GM12878 (cell line): ENCODE measurements at places on chromosomes 2 and 18.
A peak's percentile ranks its signal among the peaks of the same experiment; 100 is the strongest.

DNA sequence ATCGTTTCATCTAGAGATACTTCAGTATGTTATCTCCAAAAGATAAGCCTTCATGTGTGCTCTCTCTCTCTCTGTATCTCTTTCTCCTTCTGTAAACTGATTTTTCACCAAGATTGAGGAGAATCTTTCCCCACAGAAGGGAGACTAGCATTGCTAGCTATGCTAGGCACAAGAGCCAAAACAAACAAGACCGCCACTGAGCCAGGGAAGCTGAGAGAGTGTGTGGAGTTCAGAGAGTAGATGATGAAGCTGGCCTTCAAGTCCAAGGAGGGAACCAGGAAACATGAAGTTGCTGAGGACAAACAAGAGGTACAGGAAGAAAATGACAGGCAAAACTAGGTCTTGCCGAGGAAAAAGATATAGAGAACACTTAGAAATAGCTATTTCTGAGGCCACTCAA lies 23.4 kb downstream of the DAPL1 start:
- DNase-seq: no peak

- DNase-seq: no peak
Observed at GRCh38 chr2:149894226-149894625, 306.7 kb upstream of the MMADHC start.

DNA sequence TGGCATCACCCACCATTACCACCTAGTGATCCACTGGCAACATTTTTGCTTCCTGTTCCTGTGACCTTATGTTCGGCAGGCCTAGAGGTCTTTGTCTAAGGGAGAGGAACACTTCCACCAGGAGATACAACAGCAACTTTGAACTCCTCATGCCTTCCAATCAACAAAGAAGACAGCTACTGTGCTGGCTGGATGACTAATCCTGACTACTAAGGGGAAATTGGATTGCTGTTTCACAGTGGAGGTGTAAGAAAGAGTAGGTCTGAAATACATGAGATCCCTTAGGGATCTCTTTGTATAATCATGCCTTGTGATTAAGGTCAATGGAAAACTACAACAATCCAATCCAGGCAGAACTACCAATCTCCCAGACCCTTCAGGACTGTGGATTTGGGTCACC lies 45.2 kb downstream of the EIF2AK3 start:
- no peak for DNase-seq

DNA sequence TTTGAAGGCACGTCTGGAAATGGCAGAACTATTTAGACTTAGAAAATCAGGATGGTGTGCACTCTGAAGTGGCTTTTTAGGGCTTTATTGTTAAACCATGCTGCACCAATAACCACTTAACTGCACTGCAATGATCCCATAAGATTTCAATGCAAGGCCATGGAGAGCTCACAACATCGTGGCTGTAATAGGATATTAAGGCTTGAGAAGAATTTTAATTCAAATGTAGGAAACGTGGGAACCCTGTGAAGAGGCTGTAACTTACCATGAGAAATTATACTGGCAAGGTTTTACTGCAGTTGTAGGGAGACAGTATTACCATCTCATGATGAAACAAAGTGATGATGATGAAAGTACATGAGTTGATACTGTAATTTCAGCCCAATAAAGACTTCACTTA lies 242.5 kb downstream of the AFF3 start:
- no peak for DNase-seq

DNA sequence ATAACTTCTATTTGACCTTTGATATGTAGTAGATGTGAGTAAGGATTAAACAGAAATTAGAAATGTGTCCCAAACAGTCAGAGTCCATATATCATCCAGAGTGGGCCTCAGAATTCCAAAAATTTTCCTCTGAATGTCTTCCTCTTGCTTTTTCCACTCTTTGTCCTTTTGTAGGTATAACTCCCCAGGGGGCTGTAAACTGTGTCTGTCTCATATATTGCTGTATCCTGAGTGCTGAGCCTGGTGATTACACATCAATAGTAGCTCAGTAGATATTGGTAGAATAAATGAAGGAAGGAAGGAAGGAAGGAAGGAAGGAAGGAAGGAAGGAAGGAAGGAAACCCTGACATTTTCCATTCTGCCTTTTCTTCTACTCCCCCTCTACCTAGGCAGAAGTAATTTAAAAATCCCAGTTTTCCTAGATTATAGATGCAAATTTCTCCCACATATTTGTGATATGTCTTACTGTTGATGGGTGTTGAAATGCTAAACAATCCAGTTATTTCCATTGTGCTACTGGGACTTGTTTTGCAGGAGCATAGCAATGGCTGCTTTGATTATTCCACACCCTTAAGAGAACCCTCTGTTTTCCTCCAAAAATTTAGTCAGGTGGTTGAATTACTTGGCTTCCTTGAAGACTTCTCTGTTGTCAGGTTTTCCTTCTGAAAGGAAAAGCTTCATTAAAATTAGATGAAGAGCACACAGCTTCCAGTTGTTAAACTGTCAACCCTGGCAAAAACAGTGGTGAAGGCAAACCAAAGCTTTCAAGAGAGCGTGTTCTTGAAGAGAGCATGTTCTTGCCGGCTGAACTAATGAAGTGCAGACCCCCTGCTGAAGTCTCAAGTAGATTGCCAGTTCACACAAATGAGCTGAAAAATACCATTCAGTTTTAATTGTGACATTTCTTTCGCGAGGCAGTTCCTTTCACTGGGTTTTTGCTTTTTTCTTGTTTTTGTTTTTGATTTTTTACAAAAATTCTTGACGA lies 147.8 kb downstream of the KCNE4 start:
- no peak for DNase-seq

DNA sequence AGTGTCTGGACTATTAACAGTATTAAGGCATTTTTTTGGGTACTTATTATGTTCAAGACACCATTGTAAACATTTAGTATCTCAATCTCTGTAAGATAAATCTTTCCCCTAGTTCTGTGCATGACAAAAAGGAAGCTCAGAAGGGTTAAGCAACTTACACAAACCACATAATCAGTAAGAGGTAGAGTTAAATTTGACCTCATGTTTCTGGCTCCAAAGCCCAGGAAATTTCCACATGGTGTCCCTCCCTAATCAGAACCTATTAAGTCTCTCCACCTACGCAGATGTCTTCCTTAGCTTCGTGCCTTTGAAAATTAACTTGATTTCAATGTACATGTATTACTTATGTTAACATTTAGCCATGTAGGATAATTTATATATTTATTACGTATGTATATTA lies 2.0 kb downstream of the MFSD6 start:
- no peak for DNase-seq

DNA sequence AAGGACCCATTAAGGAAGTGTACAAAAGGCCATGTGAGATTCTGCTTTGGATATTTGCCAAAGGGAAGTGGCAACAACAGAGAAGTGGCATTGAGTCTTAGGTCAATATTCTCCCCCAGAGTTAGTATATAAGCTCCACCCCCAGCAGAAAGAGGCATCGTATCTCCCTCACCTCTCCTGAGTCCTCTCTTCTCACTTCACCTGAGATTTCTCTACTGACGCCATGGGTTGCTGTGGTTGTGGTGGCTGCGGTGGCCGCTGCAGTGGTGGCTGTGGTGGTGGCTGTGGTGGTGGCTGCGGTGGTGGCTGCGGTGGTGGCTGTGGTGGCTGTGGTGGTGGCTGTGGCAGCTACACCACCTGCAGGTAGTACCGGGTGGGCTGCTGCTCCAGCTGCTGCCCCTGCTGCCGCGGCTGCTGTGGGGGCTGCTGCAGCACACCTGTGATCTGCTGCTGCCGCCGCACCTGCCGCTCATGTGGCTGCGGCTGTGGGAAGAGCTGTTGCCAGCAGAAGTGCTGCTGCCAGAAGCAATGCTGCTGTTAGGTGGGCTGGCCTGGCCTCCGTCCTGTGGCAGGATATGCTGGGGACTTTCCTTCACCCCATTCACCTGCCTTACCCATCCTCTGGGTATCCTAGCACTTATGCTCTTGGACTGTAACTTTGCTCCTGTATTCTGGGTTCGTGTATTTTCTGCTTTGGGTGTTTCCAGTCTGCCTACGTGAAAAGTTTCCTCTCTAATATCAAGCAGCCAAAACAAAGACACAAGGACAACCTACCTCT lies 5.9 kb downstream of the SCYGR3 start:
- DNase-seq: peak; percentile 38

DNA sequence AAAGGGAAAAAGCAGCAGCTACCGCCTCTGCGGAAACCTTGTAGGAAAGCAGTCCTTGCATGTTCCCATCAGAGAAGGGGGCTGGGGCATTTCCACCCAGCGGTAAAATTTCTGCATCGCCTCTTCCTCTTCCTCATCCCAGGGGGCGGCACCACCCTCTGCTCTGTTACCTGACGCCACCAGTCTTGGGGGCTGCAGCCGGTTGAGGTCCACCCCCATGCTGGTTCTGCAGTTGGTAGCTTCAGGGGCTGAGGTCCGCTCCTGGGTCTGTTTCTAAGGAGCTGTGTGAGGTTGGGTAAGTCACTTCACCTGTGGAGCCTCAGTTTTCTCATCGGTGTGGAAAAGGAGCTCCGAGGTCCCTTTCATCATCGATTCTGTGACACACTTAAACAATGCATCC lies 14.2 kb upstream of the AGAP1 start:
- DNase-seq: no peak

DNA sequence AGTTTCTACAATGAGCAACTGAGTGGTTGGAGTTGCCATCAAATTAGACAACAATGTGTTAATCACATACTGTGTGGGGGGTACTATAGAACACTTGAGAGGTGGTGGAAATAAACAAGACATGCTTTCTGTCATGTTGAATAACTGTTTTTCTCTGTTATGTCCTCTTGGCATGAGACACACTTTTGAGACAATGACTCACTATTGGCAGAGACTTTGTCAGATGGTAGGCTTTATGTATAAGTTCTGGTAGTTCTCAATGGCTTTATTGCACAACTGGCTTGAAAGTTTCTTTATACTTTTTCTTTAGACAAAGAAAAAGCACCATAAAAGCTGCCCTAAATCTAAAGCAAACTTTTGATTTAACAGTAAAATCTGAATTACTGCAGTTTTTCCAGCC lies 578.7 kb downstream of the ADCYAP1 start:
- DNase-seq: no peak

- DNase-seq: no peak
Observed at GRCh38 chr2:69213782-69214181, 173.2 kb downstream of the GFPT1 start.

DNA sequence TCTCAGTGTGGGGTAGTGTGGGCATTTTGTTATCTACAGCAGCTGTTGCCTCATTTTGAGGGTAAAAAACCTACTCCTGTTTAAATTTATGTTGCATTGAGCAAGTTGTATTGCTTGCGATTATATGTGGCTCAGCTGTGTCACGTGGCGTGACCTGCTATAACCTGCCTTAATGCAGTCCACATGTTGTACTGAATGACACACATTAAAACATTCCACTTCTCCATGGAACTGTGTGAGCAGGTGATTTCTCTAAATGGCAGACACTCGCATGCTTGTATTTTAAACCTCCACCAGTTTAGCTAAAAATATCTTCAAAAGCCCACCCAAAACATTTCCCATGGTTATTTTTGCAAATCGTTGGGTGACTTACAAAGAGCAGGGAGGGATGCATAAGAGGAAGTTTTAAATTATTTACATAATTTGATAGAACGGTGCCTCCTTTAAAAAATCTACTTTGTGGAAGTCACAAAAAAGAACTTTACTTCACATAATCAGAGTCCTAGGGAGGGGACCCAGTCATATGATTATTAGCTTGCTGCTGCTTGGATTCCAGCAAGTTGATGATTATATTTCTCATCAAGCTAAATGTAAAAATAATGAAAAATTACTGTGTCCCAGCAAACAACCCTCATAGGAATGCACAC lies 163.3 kb upstream of the ZEB2 start:
- DNase-seq: no peak

DNA sequence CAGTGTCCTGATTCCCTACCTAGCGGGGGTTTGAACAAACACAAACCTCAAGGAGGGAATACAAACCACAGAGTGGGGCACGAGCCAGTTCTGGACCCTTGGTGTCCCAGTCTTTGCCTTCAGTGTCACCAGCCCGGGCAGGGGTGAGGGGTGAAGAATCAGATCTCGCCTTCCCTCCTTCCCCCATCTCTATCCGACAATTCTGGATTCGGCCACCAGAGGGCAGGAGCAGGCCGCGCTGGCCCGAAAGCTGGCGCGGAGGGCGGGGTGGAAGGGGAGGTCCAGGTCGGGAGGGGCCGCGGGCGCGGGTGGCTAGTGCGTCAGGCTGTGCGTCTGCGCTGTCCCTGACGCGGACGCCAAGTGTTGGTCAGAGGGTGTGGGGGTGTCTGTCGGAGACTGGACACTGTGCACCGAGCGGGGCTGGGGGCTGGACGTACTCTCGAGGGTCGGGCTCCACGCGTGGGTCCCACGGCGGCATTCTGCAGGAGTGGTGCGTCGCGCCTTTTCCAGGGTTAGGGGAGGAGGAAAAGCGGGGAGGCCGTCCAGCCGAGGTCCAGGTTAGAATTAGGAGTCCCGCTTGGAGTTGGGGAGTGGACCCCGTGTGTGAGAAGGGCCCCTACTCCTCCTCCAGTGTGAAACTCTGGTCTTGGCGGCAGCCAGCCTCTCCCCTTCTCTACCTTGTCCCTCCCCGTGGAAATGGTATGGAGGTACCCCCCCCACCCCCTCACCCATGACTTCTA lies 2.9 kb upstream of the CRYBA2 start:
- DNase-seq: no peak

DNA sequence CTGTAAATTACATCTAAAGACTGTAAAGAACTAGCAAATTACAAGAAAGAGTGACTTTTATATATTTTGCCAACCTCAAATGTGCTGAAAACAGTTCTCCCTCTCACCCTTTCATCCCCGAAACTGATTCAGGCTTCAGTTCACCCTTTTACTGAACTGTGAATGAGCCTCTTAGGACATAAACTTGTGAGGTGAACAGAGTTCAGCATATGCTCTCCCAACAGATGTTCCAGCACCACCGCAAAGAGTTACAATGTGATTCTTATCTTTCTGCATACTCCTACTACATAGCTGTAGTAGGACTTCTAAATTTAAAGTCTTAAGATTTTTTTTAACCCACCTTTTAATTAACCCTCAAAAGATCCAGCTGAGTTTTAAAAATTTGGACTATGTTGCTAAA lies 1.2 kb upstream of the ZCCHC2 start:
- no peak for DNase-seq

DNA sequence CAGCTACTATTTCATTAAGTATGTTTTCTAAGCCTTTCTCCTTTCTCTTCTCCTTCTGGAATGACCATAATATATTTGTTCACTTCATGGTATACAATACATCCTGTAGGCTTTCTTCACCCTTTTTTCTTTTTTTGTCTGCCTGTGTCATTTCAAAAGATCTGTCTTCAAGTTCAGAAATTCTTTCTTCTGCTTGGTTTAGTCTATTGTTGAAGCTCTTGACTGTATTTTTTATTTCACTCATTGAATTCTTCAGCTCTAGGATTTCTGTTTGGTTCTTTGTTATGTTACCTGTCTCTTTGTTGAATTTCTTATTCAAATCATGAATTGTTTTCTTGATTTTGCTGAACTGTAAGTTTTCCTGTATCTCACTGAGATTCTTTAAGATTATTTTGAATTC lies 109.9 kb downstream of the TMEM131 start:
- DNase-seq: no peak

DNA sequence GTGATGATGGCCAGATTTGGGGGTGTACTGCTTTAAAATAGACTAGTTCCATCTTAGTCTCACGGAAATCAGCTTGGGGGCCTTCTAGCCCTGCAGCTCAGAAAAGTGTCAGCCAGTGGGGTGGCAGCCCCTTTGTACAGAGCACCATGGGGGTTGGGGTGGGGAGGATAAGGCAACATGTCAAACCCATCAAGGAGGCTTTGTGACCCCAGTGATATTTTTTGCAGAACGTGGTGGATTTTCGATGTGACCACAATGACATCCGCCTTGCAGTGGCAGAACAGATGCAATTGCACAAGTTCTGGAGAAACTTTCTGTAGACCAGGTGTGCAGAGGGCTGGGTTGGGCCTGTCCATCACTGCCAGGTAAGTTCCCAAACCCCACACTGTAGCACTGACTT lies 3.0 kb upstream of the CD8A start:
- no peak for DNase-seq
